K562 (cell line): ENCODE measurements at places on chromosomes 1 and 21.

- no peak for DNase-seq
These were observed 131.4 kb downstream of the ST6GALNAC5 start for GRCh38 chr1:76998582-76999223.

GRCh38 chr21:42670058-42670880, 16.8 kb downstream of the PDE9A start:
- no peak for DNase-seq

DNA sequence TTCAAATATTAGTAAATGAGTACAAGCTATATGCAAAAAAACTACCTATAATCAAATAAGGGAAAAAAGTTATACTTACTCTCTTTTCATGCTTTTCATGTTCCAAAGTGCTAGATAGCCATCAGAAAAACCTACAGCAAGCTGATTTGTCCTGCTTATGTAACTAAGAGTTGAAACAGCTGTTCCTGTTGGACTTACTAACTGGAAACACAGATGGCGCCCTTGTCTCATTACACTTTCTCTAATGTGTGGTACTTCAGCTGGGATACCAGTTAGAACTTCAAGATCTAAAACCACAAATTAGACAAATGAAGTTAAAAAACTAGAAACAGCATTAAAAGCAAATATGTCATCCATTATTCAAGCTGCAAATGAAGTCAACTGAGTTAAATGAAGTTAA, 24.3 kb downstream of the AHCTF1 start:
- no peak for DNase-seq

DNA sequence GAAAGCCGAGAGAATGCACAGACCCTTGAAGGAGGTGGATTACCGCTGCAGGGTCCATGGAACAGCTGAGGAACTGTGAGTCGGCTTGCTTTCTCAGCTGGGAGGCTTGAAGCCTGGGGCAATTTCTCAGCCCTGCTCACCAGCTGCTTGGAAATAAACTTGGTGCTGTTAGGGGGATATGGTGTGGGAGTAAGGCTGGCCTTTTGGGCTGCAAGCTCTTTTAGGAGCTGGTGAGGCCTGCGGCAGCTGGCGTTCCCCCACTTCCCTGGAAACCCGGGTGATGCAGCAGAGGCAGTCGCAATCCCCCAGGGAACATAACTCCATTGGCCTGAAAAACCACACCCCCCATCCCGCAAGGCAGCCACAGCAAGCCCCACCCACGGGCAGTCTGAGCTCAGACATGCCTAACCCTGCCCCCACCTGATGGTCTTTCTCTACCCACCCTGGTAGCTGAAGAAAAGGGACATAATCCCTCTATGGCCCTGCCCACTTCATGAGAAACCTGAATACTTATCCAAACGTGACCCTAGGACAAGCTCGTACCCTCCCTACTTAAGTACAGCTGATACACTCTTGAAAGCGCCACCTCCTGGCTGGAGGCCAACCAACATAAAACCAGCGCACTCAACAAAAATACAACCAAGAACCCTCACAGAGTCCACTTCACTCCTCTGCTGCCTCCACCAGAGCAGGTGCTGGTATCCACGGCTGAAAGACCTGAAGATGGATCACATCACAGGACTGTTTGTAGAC, 1995.8 kb downstream of the NCAM2 start:
- DNase-seq: no peak

DNA sequence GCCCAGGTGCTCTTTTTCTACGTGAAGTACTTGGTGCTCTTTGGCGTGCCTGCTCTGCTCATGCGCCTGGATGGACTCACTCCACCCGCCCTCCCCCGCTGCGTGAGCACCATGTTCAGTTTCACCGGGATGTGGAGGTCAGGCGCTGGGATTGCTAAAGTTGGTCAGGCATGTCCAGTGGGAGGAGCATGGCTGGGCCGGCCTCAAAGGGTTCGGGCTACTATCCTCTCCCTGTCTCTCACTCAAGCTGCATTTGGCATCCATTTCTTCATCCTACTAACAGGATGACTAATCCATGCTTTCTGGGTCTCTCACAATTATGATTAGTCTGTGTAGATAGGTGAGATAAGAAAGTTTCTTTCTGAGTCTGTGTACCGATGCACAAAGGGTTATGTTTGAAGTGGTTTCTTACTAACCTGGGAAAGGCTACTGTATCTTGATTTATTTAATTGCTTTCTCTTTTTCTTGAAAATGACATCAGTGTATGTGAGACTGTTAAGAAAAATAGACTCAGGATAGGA, 135.9 kb downstream of the HHAT start:
- DNase-seq: no peak

DNA sequence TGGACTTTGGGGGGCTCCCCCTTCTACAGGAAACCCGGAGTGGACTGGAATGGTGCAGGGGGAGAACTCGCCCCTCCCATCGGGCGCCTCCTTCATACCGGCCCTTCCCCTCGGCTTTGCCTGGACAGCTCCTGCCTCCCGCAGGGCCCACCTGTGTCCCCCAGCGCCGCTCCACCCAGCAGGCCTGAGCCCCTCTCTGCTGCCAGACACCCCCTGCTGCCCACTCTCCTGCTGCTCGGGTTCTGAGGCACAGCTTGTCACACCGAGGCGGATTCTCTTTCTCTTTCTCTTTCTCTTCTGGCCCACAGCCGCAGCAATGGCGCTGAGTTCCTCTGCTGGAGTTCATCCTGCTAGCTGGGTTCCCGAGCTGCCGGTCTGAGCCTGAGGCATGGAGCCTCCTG, at the start of gene TNFRSF14:
TNFRSF14 (plus strand) TSS at position 95 of the 401 bp plus-strand sequence; CDS start at position 389, 294 bp downstream.
- peak; percentile 55 for DNase-seq

- DNase-seq: peak; percentile 96
These were observed 101.3 kb downstream of the IER5 start for GRCh38 chr1:181189691-181190363.
